ENCODE measurements at places on chromosomes 5 and 9.

- DNase-seq: no peak
These were observed 117.5 kb upstream of the MTAP start for GRCh38 chr9:21684831-21685362.

GRCh38 chr9:111980398-111980797 lies 83.8 kb downstream of the UGCG start:
- no peak for DNase-seq

DNA sequence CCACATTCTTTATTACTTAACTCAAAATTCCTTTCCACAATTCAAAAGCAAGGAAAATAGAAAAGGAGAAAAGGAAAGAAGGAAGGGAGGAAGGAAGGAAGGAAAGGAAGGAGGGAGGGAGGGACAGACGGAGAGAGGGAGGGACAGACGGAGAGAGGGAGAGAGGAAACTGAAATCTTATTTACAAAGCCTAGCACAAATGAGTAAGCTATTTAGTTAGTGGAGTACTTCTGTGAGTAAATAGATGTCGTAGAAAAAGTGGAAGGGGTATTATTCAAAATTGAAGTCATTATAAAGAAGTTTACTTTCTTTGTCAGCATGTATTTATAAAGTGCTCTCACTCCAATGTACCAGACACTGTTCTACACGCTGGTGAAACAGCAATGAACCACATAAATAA lies 177.9 kb downstream of the CETN3 start:
- no peak for DNase-seq

- DNase-seq: no peak
These were observed 533 bp downstream of the TTC16 start for GRCh38 chr9:127716412-127716811.

DNA sequence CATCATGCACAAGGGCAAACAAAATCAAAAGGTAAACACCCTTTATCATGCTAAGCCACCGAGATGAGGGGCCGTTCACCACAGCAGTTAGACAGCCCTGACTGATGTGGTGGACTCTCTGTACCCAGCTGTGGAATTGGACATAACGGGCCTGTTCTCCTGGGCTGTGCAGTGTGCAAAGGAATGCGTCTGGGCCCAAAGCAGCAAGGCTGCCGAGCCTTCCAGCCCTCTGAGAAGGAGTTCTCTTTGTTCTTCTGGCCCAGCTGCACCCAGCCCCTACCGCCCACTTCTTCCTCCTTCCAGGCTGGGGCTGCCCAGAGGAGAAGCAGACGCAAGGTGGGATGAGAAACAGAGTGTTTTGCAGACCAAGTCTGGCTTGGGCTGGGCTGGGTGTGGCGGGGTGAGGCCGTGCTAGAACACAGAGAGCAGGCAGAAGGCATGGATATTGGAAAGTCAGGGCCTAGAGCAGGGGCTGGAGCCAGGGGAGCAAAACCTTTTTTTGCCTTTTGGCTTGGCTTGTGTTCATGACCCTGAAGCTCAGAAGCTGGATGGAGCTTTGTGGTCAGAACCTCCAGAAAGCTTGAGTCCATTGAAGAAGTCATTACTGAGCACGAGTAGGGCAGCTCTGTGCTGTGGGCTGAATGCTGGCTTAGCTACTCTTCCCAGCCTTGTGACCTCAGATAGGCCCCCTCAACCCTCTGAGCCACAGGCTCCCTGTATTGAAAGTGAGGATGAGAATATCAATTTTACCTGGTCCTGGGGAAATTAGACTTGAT lies 49.8 kb upstream of the SH3PXD2B start:
- DNase-seq: peak; percentile 35

- DNase-seq: no peak
These were observed 166.1 kb downstream of the BNC2 start for GRCh38 chr9:16704116-16705110.

GRCh38 chr9:7176561-7176960 lies 418.8 kb downstream of the KDM4C start:
- DNase-seq: no peak

DNA sequence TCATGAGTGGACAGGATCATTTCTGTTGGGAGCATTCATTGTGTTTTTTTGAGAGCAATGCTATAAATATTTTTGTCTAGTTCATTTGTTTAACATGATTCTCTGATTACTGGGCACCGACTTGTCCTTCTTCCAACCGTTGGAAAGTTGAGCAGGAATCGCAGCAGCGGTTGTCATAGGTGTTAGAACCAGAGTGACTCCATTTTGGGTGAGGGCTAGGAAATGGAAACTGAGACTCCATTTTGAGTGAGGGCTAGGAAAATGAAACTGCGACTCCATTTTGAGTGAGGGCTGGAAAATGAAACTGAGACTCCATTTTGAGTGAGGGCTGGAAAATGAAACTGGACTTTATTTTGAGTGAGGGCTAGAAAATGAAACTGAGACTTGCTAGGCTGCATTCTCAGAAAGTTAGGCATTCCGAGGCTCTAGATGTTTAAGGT lies 100.6 kb downstream of the ICE1 start:
- DNase-seq: no peak

GRCh38 chr5:173885475-173886010 lies 2.6 kb upstream of the CPEB4 start:
- no peak for DNase-seq

DNA sequence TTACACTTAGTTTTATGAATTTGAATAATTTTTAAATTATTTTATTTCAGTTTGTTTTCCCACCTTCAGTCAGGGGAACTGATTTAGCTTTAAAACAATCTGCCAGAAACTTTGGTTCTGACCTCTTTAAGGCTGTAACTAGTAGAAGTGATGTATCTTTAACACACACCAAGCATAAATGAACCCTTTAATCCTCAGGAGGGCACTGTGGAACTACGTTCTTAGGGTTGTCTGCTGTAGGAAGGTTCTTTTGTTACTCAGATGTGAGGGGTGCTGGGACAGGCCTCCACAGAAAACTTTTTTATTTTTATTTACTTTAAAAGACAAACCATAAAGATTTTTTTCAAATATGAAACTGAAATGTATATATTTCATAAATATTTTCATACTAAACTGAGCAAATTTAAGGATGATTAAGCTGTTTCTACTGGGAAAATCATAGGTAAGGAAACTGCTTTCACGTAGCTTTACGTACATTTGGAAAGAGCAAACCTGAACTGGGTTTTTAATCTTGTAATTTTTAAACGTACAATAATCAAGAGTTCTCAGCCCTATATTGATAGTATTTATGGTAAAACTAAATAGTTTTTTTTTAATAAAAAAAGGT lies 5.3 kb downstream of the KLF4 start:
- DNase-seq: no peak

GRCh38 chr5:172905346-172906140 lies 53.7 kb upstream of the RPL26L1 start:
- DNase-seq: no peak

DNA sequence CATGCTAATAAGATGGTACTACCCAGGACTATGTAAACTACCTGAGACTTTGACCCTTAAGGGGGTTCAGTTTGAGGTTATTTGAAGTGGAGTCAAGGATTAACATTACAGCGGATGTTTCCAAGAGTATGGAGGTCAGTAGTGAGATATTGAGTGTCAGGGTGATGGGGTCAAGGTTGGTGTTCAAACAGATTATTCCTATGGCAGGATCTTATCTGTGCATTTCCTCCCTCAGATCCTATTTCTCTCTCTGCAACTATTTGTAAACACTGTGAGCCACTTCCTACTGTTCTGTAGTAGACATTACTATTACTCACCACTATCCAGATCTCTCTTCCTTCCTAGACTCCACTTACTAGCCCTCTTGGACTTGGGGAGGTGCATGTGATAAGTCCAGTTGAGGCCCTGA lies 54.0 kb upstream of the STOM start:
- no peak for DNase-seq

DNA sequence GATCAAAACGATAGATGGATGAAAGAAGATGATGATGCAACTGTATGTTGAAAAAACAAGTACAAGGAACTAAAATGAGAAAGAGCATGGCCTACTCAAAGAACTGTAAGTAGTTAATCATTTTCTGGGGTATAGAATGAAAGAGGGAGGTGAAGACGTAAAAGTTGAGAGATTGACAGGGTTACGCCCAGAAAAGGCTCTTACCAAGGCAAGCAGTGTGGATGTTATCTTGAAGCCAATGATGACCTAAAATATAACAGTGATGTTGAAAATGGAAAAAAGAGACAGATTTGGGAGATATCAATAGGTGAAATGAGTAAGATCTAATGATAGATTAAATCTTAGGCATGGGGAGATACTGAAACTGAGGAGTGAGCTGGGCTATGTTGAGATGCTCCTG lies 80.4 kb upstream of the GNAQ start:
- DNase-seq: no peak

- DNase-seq: no peak
These were observed 151.9 kb downstream of the EBF1 start for GRCh38 chr5:158947846-158948245.

DNA sequence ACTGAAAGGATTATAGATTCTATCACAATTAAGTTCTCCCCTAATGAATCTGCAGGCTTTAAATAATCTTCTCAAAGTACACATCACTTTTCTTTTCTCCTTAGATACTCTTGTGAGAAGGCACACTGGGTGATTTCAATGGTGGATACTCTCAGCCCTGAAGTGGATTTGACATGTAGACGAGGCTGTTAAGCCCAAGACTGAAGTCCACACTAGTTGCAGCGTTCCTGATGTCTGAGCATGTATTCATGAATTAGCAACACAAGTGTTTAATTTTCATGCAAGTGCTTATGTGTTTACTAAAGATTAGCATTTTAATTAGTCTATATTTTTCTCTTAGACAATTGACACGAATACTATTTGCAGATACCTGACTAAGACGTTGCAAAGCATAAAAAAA lies 218.9 kb downstream of the TMEM161B start:
- no peak for DNase-seq

GRCh38 chr9:93682155-93682968 lies 106.0 kb downstream of the PHF2 start:
- peak; percentile 76 for DNase-seq

- DNase-seq: no peak
These were observed 142.8 kb downstream of the NSG2 start for GRCh38 chr5:174188295-174188694.

DNA sequence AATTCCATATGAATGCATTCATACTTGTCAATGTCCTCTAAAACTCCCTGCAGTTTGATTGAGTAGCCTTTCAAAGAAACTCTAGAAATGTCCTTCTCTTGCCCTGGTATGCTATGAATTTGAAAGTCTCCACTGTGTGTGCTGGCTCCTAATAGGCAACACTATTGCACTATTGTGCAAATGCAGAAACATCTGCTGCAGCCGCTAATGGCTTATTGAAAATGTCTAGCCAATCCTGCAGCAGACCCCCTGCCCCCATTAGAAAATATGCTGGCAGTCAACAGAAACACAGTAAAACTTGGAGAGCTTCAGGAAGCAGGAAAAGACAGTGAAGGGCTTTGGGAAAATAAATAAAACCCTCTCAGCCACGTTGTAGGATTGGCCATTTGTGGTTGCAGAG lies 87.3 kb upstream of the GRAMD2B start:
- no peak for DNase-seq

GRCh38 chr9:91246846-91247245 lies 114.9 kb downstream of the AUH start:
- no peak for DNase-seq

Data from left lobe of liver (tissue), 2 donors.